ENCODE measurements at places on chromosomes 7 and 10. TPM values are rescaled to one million over a fixed set of nuclear protein-coding genes. Genes with fewer than 3 reads are reported as not detected.

DNA sequence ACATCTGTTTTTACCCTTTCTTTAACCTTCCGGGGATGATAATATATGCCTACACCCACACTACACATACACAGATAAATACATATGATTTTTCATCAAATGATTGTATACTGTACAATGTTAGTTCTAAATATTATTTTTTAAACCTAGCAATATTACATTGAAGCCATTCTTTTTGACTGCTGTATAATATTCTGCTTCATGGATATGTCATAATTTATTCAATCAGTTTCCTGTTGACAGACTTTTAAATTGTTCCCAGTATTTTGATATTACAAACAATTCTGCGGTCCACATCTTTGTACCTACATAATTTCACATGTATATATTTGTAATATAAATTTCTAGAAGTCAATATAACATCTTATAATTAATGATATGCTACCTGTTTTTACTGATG lies 59.0 kb upstream of the ITGB1 start:
- H3K4me1 ChIP-seq: peaks cover 5% of the 10 kb centered on the region
- no peaks in the 10 kb centered on the region for H3K36me3 ChIP-seq
- no peaks in the 10 kb centered on the region for H3K27me3 ChIP-seq
- H3K4me3 ChIP-seq: no peak overlapping the region

DNA sequence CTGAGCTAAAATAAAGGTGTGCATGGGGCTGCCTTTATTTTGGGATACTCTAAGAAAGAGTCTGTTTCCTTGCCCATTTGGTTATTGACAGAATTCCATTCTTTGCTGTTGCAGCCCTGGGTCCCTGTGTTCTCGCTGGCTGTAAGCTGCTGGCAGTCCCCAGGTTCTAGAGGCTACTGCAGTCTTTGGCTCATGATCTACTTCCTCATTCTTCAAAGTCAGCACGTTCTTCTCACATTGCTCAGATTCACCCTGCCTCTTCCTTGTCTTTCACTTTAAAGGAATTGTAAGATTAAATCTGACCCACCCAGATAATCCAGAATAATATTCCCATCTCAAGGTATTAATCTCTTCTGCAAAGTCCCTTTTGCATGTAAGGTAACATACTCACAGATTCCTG lies 620.3 kb downstream of the CCSER2 start:
- no peak for DNase-seq
- H3K4me1 ChIP-seq: no peaks in the 10 kb centered on the region
- H3K36me3 ChIP-seq: no peaks in the 10 kb centered on the region
- H3K27me3 ChIP-seq: no peaks in the 10 kb centered on the region

NME8 gene
- total RNA-seq: not detected

BTBD16 gene
- total RNA-seq: not detected

SCART1 gene
- total RNA-seq: 4.8 TPM

CALCR gene
- total RNA-seq: not detected
